ENCODE measurements at places on chromosomes 2 and 18.

- DNase-seq = no peak
Observed at GRCh38 chr18:78871618-78872017, 108.0 kb upstream of the SALL3 start.

DNA sequence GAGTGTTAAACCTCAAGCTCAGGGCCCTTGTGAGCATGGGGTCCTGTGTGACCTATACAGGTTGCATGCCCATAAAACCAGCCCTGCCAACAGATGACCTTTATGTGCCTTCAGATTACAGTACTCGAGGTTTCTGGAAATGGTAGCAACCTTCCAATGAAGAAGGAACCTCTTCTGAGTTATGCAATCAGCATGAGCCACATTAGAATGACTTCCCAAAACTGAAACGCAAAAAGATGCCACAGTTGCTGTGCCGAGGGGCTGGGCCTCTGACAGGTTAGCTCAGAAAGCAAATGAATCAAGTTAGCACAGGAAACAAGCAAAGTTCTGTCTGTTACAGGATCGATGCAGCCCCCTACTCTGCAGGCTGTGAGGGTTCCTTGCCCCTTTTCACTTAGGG is 37.7 kb downstream of the TGFA start:
- no peak for DNase-seq

DNA sequence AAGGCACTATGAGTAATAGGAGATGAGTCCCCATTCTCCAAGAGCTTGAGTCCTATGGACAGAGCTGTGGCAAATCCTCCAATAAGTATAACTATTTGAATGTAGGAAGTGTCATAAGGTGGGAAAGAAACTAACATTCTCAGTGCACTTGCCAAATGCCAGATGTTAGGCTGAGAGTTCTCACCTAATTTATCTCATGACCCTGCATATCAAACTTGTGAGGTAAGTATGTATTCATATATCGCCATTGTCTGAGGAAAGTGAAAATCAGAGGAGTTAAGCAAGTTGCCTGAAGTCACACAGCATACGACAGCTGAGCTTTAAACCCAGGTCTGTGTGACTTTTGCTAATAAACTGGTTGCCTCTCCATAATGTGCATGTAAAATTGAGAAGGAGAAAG is 169.5 kb downstream of the TTC32 start:
- no peak for DNase-seq

GRCh38 chr18:77522051-77522675 is 272.5 kb downstream of the GALR1 start:
- no peak for DNase-seq

GRCh38 chr2:121884511-121884921 is 129.1 kb downstream of the TSN start:
- no peak for DNase-seq

- DNase-seq = no peak
Observed at GRCh38 chr2:107548216-107548615, 278.5 kb upstream of the RGPD4 start.
